ENCODE measurements at places on chromosomes 4 and X.

DNA sequence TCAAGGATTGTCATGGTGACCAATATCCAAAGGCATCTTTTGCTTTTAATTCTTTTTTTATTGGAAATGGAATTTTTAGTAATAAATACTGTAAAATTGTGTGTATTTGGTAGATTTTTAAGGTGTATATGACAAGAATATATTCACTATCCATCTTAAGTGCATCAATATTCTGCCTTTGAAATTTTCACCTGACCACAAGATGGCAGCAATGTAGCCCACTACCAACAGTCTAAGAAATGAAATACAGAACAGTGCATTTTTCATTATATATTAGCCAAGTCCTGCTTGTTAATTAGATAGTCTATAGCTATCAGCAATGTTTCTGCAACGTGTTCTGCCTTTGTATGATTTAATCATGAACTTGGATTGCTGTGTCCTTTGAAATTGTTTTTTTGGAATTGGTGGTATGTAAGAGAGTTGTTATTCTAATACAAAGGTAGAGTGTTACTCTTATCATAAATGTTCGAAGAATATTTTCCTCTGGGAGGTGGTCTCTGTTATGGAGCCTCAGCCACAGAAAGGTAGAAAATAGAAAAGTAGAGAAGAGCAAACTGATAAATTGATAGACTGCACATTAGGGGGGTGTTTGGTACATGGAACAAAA lies 38.2 kb downstream of the HPGDS start:
- peak; percentile 19 for DNase-seq

DNA sequence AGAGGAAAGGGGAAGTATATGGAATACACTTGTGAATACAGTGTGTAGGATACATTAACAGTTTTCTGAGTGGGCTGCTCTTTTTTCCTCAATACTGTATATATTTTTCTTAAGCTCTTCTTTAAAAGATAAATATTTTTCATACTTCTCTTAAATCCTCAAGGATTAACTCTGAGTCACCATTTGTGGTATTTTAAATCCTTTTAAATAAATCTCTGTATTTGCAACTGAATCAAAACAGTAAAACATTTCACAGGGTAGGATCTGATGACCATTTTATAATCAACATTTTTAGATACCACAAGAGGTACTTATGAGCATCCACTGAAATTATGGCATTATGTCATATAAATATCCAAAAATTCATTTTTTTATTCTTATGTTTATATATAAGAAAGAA lies 87.6 kb downstream of the GAB1 start:
- DNase-seq = no peak

DNA sequence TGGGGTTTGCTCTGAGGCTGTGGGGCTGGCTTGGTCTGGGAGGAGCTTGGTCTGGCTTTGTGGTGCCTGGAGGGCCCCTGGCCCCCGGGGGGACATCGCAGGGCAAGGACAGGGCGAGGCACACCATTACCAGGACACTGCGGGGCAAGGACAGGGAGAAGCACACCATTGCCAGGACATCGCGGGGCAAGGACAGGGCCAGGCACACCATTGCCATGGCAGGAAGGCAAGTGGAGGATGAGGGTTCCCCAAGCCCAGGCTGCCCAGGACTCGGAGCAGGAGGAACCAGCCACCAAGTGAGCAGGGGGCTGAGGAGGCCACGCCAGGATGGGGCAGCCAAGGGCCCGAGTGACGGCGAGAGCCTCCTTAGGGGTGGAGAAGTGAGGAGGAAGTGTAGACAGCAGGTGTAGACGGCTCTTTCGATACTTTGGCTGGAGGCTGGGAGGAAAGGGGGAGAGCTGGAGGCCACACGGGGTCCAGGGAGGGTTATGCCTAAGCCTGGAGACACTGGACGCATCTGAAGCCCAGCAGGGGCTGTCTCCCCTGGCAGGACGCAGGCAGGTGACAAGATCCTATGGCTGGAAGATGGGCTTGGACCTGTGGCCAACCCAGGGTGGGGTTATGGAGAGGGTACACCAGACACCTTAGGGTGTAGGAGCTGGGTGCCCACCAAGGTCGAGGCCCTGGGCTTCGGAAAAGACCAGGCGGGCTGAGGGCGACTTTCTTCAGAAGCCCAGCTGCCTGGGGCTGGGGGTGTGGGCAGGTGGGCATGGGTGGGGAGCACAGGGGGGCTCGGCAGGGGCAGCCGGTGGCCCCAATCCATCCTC lies 7.3 kb downstream of the NKX1-1 start:
- no peak for DNase-seq

DNA sequence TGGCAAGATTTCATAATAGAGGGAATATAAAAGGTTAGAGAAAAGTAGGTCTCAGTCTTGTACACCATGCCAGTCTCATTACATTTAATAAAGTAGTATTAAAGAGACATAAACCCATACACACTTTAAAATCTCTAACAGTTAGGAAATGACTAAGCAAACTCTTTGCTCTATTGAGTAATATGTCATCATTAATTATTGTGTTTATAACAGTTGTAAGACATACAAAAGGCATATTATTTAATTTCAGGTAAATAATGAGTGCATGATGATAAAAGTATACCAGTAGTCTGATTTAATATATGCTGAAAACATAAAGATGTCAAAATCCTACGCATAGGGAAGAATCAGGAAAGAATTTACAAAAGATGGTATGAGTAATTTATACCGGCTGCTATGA lies 31.0 kb upstream of the FGG start:
- no peak for DNase-seq

DNA sequence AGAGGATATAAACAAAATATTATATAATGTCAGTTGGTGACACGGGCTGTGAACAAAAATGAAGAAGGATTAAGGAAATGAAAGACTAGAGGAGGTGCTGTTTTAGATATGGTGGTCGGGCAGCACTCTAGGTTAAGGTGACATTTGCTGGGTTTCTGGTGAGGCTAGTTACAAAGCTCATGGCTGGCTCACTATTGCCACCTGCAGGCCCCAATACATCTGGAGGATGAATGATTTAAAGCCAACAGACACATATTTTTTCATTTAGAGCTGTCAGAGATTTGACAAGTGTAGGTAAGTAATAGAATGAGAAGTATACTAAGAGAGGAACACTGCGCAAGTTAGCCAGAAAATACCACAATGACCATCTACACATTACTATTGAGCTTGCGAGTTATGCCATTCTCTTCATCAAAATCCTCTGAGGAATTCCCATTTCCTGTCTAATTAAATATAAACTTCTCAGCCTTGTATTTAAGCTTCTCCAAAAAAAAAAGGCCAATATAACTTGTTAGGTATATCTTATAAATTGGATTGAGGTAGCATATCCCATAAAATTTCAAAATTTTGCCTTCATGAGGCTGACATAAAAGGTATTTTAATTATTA lies 6.4 kb upstream of the FGG start:
- peak; percentile 22 for DNase-seq

- DNase-seq = no peak
Measured at GRCh38 chr4:65416891-65417290, 253.4 kb downstream of the EPHA5 start.

GRCh38 chr4:103308248-103308561 lies 110.1 kb upstream of the CENPE start:
- no peak for DNase-seq

DNA sequence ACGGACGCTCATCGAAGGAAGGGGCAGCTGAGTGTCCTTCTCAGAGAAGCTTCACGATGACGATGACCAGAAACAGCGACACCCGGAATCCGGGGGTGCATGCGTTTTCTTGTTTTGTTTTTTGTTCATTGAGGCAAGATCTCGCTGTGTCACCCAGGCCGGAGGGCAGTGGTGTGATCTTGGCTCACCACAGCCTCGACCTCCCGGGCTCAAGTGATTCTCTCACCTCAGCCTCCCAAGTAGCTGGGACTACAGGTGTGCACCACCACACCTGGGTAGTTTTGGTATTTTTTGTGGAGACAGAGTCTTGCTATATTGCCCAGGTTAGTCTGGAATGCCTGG lies 19.8 kb downstream of the DGKQ start:
- no peak for DNase-seq

GRCh38 chr4:107319386-107319785 lies 283.3 kb upstream of the DKK2 start:
- peak; percentile 35 for DNase-seq

GRCh38 chr4:41102414-41103092 lies 111.8 kb downstream of the APBB2 start:
- DNase-seq = no peak

GRCh38 chr4:5052204-5052702 lies 973 bp downstream of the STK32B start:
- DNase-seq = peak; percentile 40

GRCh38 chrX:7926914-7927258 lies 327 bp downstream of the PNPLA4 start:
- DNase-seq = no peak

DNA sequence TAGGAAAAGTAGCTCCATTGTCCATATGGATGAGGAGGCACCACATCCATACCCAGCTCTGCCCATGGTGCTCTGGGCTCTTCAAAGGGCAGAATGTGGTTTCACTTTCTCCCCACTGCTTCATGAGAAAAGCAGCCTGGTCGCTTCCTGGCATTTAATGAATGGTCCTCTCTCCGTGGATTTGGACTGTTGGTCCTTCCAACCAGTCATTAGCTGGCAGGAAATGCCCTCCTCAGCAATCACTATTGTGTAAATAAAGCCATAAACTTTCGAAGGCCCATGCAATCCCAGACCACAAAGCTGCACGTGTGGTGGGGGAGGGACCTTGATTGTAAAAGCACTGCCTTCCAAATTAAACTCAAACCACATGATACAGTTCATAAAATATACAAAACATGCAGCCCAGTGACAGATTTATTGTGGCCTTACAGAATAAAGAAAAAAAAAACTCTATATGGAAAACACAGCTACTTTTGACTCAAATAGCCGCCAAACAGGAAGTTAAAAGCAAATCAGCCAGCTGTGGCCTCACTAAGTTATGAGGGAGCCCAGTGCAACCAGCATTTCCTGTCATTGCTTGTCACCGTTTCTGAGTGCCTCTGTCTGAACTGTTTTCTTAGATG lies 8.1 kb downstream of the MBNL3 start:
- DNase-seq = peak; percentile 91

DNA sequence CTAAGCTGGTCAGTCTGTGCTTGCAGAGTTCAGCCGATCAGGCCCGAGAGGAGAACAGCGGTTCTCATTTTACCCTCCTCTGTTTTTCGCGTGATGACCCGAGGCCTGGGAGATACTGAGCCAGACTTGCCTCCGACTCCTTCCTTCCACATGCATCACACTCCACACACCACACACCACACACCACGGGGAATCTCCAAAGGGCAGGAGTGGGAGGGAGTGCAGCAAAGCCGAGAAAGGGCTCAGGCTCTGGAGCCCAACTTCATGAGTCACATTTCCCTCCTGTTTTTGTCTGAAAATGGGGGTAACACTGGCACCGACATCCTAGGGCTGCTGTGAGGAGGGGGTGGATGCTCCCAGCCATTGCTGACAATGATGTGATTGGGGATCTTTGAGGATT lies 38.9 kb downstream of the TKTL1 start:
- no peak for DNase-seq

- peak; percentile 5 for DNase-seq
Measured at GRCh38 chr4:4727536-4727935, 131.9 kb upstream of the MSX1 start.

GRCh38 chr4:187608001-187608421 lies 387.6 kb upstream of the ZFP42 start:
- DNase-seq = peak; percentile 85

DNA sequence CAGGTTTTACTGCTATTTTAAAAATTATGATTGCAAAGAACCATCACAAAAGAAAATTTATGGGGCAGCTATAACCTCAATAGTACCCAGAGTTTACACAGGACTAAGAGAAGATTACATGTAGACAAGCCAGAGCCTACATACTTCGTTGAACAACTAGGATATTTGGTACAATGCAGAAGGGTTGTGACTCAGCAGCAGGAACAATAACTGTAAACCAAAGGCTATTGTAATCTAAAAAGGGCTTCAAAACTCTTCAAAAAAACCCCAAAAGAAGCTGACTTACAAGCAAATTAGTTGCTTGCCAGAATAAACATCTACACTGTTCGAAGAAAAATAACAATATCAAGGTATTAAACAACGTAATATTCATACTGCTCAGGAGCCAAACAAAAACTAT lies 618.0 kb downstream of the STPG2 start:
- no peak for DNase-seq

- DNase-seq = no peak
Measured at GRCh38 chr4:105154576-105154975, 7.9 kb downstream of the TET2 start.

- DNase-seq = no peak
Measured at GRCh38 chr4:61919561-61919960, 719.4 kb downstream of the ADGRL3 start.

DNA sequence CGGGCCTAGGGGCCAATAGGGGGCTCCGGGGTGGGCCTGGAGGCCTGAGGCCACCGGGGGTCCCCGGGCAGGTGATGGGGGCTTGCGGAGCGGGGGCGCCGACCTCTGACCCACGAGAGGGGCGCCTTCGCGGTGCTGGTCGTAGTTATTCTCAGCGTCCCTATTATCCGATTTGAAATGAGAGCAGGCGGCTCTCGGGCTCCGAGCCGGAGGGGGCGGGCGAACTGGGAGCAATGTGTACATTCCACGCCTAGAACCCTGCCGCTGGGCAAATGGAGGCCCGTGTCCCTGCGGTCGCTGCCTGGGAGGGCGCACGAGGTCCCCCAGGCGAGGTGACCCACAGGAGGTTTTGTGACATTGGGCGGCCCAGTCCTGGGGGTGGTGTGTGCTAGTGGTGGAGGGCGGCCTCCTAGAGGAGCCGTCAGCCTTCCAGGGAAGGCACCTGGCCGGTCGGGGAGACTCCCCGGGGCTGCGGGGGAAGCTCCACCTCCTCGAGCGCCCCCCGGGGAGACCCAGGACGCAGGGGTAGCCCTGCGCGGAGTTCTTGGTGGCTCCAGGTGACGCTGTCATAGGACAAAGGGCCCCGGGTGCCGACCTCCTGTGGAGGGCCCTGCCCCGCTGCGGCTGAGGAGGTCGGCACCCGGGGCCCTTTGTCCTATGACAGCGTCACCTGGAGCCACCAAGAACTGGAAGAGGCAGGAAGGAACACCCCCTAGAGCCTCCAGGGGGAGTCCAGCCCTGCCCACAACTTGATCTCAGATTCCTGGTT lies 102.6 kb upstream of the PRKX start:
- DNase-seq = peak; percentile 17

DNA sequence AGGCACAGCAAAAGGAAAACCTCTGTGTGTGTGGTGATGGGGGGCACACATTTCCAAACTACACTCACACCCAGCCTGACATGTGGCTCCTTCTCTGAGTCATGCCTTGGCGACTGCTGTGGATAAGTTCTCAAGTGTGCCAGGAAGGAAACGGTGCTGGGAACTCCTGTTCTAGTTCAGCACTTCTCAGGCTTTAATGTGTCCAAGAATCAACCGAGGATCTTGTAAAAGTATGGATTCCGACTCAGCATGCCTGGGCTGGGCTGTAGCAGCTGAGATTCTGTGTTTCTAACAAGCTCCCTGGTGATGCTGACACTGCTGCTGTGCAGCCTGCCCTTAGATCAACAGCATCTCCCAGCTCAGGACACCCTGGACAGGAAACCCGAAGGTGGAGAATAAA lies 20.2 kb downstream of the CLNK start:
- peak; percentile 84 for DNase-seq
